ENCODE measurements at places on chromosomes 5 and 9. TPM values are rescaled to one million over a fixed set of nuclear protein-coding genes. Genes with fewer than 3 reads are reported as not detected.

The GPRIN1 gene
- 15.3 TPM for total RNA-seq

The NACC2 gene
- total RNA-seq: 62.0 TPM

The DOLK gene
- 20.5 TPM for total RNA-seq

The KIF4B gene
- total RNA-seq: 0.05 TPM

The ANXA1 gene
- total RNA-seq: 600 TPM

The IRX2 gene
- total RNA-seq: 6.1 TPM

The STPG3 gene
- total RNA-seq: not detected

The MGAT4B gene
- total RNA-seq: 246 TPM

The GFRA3 gene
- not detected for total RNA-seq

The CCL28 gene
- total RNA-seq: 26.6 TPM

The SLC34A3 gene
- total RNA-seq: not detected
